ENCODE measurements at places on chromosomes 3 and 15.

DNA sequence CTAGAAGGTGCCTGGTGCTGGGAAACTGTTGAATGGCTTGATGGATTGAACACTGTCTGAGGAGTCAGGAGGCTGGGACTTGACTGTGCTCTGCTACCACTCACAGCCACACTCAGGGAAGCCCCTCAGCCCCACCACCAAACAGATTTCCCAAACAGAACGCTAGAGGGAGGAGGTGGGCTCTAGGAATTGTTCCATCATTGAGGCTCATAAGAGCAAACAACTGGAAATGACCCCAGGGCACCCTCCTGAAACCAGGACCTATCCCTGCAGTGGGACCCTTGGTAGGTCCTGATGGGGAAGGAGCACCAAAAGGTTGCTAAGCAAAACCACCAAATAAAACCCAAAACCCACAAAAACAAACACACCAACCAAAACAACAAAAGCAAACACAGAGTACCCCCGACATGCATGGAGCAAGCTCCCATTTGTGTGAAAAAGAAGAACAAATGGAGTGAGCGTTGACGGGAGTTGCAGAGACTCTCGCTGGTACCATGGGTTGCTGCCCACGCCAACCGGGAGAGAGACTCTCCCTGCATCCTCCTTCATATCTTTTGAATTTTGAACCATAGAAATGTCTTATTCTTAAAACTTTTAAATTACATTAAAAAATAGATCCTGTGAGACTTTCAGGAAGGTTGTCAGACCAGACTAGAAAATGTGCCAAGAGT, 45.6 kb downstream of the ABTB1 start:
- H3K4me1 ChIP-seq, result peaks cover 2% of the 10 kb centered on the region
- H3K4me3 ChIP-seq, result no peak overlapping the region
- no peak for DNase-seq
- H3K27ac ChIP-seq, result no peak overlapping the region
- no peaks in the 10 kb centered on the region for H3K27me3 ChIP-seq

GRCh38 chr3:49100046-49100615, 4.4 kb downstream of the QARS1 start:
- DNase-seq, result no peak
- H3K27me3 ChIP-seq, result no peaks in the 10 kb centered on the region
- no peak overlapping the region for H3K27ac ChIP-seq
- peaks cover 45% of the 10 kb centered on the region for H3K36me3 ChIP-seq
- H3K4me1 ChIP-seq, result peaks cover 7% of the 10 kb centered on the region
- no peak overlapping the region for H3K4me3 ChIP-seq

- no peaks in the 10 kb centered on the region for H3K27me3 ChIP-seq
- H3K4me3 ChIP-seq, result peak overlapping the region; percentile 93
- DNase-seq, result peak; percentile 17
- H3K27ac ChIP-seq, result no peak overlapping the region
These were observed 3.0 kb downstream of the SMC4 start for GRCh38 chr3:160402221-160403027.

DNA sequence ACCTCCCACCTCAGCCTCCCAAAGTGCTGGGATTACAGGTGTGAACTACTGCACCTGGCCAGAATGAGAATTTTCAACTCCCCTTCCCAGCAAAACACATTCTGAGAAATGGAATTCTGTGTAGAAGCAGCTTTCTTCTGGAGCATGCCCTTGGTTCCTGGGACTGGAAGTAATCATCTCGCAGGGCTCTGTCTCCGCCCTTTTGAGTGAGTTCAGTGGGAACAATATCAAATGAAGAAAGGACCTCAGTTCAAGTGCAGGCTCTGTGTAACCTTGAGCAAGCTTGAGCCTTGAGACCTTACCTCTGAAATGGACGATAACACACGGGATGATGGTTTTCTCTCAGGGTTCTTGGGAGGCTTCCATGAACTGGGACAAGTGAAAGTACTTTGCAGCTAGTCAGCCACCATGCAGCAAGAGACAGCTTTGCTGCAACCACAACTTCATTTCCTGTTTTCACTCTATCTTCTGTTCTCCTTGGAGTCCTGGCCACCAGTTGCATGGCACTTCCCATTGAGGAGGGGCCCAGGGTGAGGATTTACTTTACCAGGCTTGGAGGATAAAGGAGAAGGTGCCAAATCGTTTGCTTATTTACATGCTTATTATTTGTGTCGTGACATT, 35.7 kb upstream of the IGF1R start:
- DNase-seq, result no peak
- H3K27me3 ChIP-seq, result no peaks in the 10 kb centered on the region
- H3K4me1 ChIP-seq, result no peaks in the 10 kb centered on the region
- H3K4me3 ChIP-seq, result no peak overlapping the region
- no peak overlapping the region for H3K27ac ChIP-seq

DNA sequence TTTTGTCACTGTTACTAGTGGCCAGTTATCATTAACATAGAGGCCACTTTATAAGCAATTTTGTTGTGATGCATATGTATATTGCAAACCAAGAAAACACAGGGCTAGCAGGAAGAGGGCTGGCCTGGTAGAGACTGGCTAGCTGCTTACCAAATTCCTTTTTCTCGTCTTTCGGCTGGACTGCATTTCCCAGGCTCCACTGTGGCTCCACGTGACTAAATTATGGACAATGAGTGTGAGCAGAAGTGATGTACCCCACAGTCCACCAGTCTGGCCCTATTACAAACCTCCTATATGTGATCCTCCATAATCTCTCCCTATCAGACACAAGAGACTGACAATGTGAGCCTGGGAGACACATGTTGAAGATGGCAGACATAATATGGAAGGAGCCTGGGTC, 257.0 kb downstream of the MFSD1 start:
- DNase-seq, result no peak
- no peaks in the 10 kb centered on the region for H3K36me3 ChIP-seq
- no peaks in the 10 kb centered on the region for H3K4me1 ChIP-seq
- no peak overlapping the region for H3K4me3 ChIP-seq
- no peak overlapping the region for H3K27ac ChIP-seq
- no peaks in the 10 kb centered on the region for H3K27me3 ChIP-seq

DNA sequence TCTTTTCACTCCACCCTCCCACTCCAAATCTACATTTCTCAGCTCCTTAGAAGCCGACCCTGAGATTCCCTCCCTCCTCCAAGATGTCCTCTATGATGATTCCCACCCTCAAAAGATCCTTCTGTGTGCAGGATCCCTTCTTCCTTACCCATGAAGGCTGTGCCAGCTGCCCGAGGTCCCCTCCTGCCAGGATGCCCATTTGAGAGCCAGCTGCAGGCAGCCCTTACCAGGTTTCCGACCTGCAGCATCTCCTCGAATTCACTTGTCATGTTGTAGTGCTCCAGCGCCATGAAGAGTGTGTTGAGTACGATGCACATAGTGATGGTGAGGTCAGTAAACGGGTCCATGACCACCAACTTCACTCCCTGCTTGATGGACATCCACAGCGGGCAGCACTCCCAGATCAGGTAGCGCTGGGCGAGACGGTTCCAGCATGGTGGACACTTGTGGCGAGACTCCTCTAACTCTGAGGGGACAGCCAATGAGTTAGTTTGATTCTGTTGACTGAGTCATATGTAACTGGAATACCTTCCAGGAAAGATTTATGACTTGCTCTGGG, 51.9 kb downstream of the SCN5A start:
- H3K36me3 ChIP-seq, result no peaks in the 10 kb centered on the region
- H3K4me1 ChIP-seq, result no peaks in the 10 kb centered on the region
- H3K27me3 ChIP-seq, result no peaks in the 10 kb centered on the region
- no peak overlapping the region for H3K27ac ChIP-seq

GRCh38 chr3:49133226-49133951, 539 bp upstream of the LAMB2 start:
- peak; percentile 93 for DNase-seq
- no peaks in the 10 kb centered on the region for H3K27me3 ChIP-seq
- H3K4me3 ChIP-seq, result peak overlapping the region; percentile 78
- peaks cover 3% of the 10 kb centered on the region for H3K4me1 ChIP-seq
- peaks cover 25% of the 10 kb centered on the region for H3K36me3 ChIP-seq

DNA sequence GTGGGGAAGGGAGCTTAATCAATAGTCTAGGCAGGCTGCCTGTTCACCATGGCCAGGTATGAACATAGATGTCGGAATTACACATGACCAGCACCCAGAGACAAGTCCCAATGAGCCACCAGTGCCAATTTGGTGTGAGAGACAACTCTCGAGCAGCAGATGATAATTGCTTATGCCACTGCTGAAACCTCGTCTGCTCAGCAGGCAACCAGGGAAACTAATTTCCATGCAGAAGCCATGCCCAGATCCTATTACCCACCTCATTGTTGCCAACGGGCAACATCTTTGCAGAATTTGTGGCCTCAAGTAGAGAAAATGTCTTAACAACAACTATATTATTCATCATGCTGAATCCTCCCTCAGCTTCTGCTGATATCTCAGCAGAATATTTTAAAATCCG, 84.9 kb downstream of the CGGBP1 start:
- no peak overlapping the region for H3K4me3 ChIP-seq
- no peaks in the 10 kb centered on the region for H3K4me1 ChIP-seq
- H3K27me3 ChIP-seq, result no peaks in the 10 kb centered on the region
- no peak overlapping the region for H3K27ac ChIP-seq
- no peaks in the 10 kb centered on the region for H3K36me3 ChIP-seq
- no peak for DNase-seq

GRCh38 chr3:112769286-112769978, 77.2 kb downstream of the CD200R1L start:
- peaks cover 10% of the 10 kb centered on the region for H3K4me1 ChIP-seq
- no peaks in the 10 kb centered on the region for H3K36me3 ChIP-seq
- peak; percentile 69 for DNase-seq
- H3K27ac ChIP-seq, result peak overlapping the region; percentile 13

DNA sequence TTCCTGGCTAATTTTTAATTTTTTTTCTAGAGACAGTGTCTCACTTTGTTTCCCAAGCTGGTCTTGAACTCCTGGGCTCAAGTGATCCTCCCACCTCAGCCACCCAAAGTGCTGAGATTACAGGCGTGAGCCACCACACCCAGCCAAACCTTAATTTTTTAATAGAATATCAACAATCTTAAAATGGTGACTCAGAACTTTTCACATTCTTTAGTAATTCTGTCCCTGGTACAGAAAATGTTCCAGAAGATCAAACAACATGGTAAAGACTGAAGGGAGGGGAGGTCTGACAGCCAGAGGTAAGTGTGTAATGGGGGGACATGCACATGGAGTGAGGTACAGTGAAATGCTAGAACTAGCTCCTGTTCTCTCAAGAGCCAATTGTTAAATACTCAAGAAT, 38.2 kb downstream of the DNAH12 start:
- no peak for DNase-seq
- no peaks in the 10 kb centered on the region for H3K27me3 ChIP-seq
- H3K4me1 ChIP-seq, result no peaks in the 10 kb centered on the region
- H3K27ac ChIP-seq, result no peak overlapping the region
- H3K4me3 ChIP-seq, result no peak overlapping the region

- peaks cover 5% of the 10 kb centered on the region for H3K4me1 ChIP-seq
- H3K36me3 ChIP-seq, result peaks cover 1% of the 10 kb centered on the region
- H3K27me3 ChIP-seq, result no peaks in the 10 kb centered on the region
- DNase-seq, result no peak
- H3K27ac ChIP-seq, result peak overlapping the region; percentile 93
These were observed 940 bp upstream of the ACY1 start for GRCh38 chr3:51982352-51982837.

DNA sequence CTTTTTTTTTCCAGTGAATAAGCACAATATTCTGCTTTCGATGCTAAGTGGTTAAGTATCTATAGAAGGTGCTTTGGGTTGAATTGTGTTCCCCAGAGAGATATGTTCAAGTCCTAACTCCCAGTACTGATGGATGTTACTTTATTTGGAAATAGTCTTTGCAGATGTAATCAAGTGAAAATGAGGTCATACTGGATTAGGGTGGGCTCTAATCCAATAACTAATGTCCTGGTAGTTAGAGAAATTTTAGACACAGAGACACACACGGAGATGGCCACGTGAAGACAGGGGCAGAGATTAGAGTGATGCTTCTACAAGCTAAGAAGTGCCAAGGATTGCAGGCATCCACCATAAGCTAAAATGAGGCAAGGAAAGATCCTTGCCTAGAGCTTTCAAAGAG, 662.3 kb downstream of the NAALADL2 start:
- no peaks in the 10 kb centered on the region for H3K27me3 ChIP-seq
- no peaks in the 10 kb centered on the region for H3K4me1 ChIP-seq
- H3K27ac ChIP-seq, result no peak overlapping the region

DNA sequence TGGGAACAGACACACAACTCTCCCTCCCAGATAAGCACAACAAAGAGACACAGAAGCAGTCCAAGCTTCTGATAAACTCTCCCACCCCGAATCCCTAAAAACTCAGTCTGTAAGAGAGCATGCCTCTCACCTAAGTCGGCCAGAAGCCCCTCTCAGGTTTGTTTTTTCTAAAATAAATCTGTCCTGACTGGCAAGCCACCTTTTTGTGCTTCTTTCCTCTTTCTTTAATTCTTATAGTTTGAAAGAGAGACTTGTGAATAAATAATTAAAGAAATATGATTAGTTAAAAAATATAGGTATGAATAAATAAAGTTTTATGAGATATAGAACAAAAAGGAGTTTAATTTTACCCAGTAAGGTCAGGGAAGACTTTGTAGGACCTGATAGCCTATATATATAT, 329.0 kb upstream of the SLCO3A1 start:
- no peak overlapping the region for H3K4me3 ChIP-seq
- H3K4me1 ChIP-seq, result no peaks in the 10 kb centered on the region
- no peak overlapping the region for H3K27ac ChIP-seq
- no peaks in the 10 kb centered on the region for H3K27me3 ChIP-seq

DNA sequence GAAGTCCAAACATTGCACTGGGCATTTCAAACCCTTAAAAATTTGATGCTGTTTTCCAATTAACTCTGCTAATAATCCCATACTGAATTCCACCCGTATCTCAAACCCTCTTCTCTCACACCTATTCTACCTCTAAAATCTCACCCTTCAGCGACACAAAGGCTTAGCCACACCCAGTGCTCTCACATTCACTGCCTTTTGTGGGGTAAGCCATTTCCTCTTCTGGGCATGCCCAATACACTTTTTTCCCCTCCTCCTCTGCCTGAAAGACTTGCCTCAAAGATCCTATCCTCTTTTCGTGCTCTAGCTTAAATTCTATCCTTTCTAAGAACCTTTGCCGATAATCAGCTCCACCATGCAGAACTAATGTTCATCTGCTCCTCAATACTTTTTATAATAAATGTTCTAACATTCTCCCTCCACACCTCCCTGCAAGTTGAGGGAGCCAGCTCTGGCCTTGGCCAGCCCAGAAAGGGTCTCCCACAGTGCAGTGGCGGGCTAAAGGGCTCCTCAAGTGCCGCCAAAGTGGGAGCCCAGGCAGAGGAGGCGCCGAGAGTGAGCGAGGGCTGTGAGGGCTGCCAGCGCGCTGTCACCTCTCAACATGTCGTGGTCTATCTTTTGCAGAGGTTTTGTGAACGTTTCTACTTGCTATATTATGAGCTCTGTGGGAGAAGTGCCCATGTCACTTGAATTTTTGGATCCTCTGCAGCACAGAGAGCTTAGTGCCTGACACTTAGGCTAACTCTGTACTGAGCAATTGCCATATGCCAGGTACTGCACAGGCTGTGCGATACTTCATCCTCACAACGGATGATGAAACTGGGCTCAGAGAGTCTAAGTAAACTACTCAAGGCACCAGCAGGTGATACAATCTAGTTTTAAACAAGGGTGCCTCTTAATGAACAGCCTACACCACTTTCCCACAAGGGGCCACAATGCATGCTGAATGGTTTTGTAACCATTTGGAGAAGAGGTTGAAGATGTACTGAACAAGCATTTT, 53.6 kb upstream of the BCL6 start:
- H3K4me3 ChIP-seq, result no peak overlapping the region
- H3K36me3 ChIP-seq, result no peaks in the 10 kb centered on the region
- H3K27me3 ChIP-seq, result peaks cover 2% of the 10 kb centered on the region
- no peaks in the 10 kb centered on the region for H3K4me1 ChIP-seq

GRCh38 chr3:182052332-182052731, 340.6 kb downstream of the SOX2 start:
- H3K4me3 ChIP-seq, result no peak overlapping the region
- no peaks in the 10 kb centered on the region for H3K27me3 ChIP-seq
- no peaks in the 10 kb centered on the region for H3K4me1 ChIP-seq

- no peak overlapping the region for H3K27ac ChIP-seq
- no peaks in the 10 kb centered on the region for H3K27me3 ChIP-seq
- no peaks in the 10 kb centered on the region for H3K4me1 ChIP-seq
These were observed 1273.0 kb downstream of the ROBO2 start for GRCh38 chr3:78312851-78313250.
